ENCODE measurements at places on chromosomes 11 and 22.
A peak's percentile ranks its signal among the peaks of the same experiment; 100 is the strongest.

GRCh38 chr11:12087075-12088004 is 23.1 kb upstream of the MICAL2 start:
- peak; percentile 49 for DNase-seq

DNA sequence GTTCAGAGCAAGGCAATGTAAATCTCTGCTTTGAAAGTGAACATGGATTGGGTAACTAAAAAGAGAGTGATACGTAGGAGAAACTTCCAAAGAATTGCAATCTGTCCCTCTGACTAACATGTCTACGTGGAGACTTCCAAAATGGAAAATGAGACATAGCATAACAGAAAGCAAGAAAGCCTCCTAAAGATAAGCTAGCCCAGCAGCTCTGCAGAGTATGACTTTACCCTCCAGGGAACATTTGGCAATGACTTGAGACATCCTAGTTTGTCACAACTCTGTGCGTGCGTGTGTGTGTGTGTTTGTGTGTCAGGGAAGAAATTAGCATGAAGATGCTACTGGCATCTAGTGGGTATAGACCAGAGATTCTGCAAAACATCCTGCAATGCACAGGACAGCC is 817.4 kb downstream of the NTM start:
- no peak for DNase-seq

GRCh38 chr11:116960930-116961329 is 123.5 kb upstream of the APOA1 start:
- DNase-seq, result no peak

GRCh38 chr22:17366830-17367229 is 2.4 kb upstream of the CECR2 start:
- DNase-seq, result peak; percentile 25

- DNase-seq, result no peak
Observed at GRCh38 chr22:50196256-50196655, 4.6 kb upstream of the SELENOO start.

GRCh38 chr22:44522526-44523170 is 24.6 kb upstream of the RTL6 start:
- DNase-seq, result no peak

GRCh38 chr11:68517121-68517741 is 56.7 kb downstream of the PPP6R3 start:
- DNase-seq, result no peak

Measured in inflammatory macrophage treated with lipopolysaccharide for 4 hours (primary cell).